ENCODE measurements at places on chromosomes 5 and 9.

DNA sequence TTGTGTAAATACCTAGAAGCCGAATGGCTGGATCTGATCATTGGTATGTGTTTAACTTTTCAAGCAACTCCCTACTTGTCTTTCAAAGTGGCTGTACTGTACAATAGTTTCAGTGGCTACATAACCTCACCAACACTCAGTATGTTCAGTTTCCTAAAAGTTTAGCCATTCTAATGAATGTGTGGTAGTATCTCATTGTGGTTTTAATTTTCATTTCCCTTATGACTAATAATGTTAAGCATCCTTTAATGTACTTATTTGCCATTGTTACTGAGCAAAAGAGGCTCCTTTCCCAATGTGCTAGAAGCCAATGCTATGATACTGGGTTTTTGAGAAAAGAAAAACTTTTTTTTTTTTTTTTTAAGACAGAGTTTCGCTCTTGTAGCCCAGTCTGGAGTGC, 27.8 kb upstream of the ALDOB start:
- DNase-seq: no peak

DNA sequence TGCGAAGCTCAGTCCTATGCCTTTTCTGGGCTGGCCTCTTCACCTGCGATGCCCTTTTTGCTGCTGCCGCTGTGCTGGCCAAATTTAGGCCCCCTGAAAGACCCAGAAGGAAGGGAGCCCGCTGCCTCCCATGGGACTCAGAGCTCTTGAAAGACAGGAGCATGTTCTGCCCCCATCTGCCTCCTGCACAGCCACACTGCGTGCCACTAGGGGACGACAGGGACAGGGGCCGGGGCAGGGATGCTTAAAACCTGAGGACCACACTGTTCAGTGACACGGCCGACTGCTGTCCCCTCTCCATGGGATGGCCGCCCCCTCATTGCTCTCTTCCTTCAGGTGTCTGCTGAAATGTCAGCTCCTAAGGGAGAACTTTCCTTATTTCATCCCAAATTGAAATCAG, 132.4 kb downstream of the ADAMTS2 start:
- DNase-seq: no peak

GRCh38 chr9:133718563-133719315, 19.4 kb downstream of the SARDH start:
- DNase-seq: no peak

DNA sequence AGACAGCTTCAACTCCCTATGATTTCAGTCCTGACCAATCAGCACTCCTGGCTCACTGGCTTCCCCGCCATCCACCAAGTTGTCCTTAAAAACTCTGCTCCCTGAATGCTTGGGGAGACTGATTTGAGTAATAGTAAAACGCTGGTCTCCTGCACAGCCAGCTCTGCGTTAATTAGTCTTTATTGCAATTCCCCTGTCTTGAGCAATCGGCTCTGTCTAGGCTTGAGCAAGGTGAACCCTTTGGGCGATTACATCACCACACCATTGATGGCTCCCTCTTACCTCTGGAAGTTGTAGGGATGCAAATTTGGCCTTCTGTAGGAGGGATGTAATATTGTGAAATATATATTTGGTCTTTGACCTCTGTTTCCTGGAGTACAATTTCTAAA, 2.9 kb upstream of the SLC23A1 start:
- no peak for DNase-seq

GRCh38 chr9:7967093-7967827, 167.7 kb upstream of the DMAC1 start:
- DNase-seq: no peak

GRCh38 chr9:81814794-81815464, 113.3 kb upstream of the SPATA31D4 start:
- DNase-seq: no peak

DNA sequence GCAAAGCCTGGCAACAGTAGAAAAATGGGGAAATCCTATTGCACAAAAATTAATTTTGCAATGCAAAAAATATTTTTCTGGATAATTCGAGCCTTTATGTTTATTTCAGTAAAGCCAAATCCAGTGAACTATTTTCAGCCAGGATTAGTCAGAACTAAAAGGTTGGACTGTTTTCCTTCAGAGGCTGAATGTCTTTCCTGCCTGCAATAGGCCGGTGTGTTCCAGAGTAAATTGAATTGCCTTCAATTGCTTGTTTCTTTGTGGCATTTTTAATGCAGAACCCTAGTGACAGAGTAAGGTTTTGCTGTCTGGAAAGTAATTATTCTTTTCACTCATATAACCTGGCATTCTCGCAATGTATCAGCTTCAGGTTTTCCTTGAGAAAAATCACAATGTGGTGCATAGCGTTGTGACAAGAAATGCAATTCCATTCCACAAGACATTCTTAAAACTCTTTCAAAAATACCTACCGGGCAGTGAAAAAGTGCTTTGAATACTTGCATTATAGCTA, 183.7 kb downstream of the GLIS3 start:
- DNase-seq: no peak

GRCh38 chr9:33202018-33202417, 34.9 kb upstream of the B4GALT1 start:
- DNase-seq: no peak

- DNase-seq: no peak
Measured at GRCh38 chr5:124054564-124054963, 542.6 kb downstream of the CSNK1G3 start.

GRCh38 chr9:74861773-74862474, 25.8 kb downstream of the TRPM6 start:
- DNase-seq: no peak

DNA sequence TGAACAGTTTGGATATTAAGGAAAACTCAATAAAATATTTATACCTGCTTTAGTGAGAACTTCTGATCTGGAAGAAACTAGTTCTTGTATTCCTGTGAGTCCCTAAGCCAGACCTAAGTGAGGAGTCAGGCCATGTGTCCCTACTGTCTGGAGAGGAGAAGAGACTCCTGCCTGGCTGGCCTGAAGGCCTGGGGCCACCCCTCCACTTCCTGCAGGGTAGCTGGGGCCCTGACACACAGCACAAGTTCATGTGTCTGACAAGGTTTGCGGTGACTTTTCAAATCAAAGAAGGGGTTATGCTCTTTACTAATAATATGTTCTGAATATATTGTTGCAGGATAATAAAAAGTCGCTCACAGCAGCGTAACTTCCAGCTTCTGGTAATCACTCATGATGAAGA, 16.1 kb upstream of the IL13 start:
- no peak for DNase-seq

DNA sequence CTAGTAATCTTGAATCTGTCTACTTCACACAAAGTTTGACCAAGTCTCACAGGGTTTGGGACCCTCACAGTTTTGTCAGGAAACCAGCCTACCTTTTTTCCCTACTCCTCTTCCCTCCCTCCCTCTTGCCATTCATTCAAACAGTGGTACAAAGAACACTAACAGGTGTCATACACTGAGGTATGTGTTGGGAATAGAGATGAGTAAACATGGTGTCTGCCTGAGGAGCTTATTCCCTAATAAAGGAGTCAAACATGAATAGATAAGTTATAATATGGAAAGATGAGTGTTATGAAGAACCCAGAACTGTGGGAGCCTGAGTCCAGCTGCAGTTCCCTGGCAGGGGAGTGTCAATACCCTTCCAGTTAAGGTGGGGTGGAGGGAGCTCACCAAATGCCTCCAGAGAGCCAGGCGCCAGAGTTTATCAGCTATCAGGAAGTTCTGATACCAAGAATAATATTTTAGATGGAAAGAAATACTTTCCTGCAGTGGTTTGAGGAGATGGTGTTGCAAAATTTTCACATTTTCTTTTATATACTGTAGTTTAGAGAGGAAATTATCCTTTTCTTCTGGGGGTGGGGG, 183.4 kb upstream of the NR3C1 start:
- no peak for DNase-seq

- DNase-seq: no peak
Measured at GRCh38 chr5:11851416-11851815, 52.8 kb downstream of the CTNND2 start.

- DNase-seq: peak; percentile 82
Measured at GRCh38 chr5:30325795-30326194, 867.7 kb upstream of the CDH6 start.

DNA sequence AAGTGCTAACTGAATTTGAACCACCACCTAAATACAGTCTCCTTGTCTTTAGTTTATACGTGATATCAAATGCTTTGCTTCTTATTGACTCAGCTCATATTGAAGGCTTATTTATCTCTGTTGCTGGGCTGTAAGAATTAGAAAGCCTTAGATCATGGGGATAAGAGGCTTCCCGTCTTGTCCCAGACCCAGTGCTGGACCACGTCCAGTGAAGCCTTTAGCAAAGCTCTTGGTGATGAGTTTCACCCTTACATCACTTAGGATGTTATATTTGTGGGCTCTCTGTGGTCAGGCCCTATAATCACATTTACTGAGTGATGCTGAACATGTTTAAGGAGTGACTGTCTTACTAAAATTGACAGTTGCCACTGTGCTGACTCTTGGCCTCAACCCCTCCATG, 11.2 kb downstream of the FAM240B start:
- DNase-seq: no peak

DNA sequence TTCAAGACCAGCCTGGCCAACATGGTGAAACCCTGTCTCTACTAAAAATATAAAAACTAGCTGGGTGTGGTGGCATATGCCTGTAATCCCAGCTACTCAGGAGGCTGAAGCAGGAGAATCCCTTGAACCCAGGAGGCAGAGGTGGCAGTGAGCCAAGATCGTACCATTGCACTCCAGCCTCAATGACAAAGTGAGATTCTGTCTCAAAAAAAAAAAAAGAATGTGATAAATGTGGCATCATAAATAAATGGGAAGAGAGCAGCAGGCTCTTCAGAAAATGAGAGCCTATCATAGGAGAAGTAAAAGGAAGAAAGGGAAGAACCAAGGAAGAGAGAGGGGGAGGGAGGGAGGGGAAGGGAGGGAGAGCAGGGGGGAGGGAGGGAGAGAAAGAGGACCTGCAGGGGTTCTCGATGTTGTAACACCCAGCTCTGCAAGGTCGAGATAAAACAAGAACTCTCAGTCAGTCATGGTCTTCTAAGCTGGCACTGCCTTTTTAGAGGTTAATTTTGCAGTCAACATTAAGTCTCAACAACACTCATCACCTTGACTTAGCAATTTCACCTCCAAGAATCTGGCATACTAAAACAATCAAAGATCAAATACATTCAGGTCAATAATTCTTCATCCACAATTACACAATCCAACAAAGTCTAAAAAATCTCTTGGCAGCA, 68.7 kb upstream of the SIMC1 start:
- DNase-seq: no peak

DNA sequence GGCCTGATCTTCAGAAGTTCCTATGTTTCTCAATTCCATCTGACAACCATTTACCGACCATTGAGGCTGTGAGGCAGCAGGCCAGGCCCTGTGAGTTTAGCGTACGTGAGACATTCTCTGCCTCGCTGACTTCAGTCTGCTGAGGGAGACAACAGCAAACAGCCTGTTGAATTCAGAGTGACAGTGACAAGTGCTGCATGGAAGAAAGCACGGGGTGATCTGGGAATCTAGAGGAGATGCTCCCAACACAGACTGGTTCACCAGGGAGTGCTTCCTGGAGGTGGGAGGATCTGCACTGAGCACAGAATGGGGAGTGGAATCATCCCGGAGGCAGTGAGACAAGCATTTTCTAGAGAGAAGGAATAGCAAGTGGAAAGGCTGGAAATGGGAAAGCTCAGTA, 10.0 kb upstream of the DDX41 start:
- DNase-seq: no peak

GRCh38 chr5:134964359-134965270, 3.1 kb upstream of the CATSPER3 start:
- DNase-seq: no peak

DNA sequence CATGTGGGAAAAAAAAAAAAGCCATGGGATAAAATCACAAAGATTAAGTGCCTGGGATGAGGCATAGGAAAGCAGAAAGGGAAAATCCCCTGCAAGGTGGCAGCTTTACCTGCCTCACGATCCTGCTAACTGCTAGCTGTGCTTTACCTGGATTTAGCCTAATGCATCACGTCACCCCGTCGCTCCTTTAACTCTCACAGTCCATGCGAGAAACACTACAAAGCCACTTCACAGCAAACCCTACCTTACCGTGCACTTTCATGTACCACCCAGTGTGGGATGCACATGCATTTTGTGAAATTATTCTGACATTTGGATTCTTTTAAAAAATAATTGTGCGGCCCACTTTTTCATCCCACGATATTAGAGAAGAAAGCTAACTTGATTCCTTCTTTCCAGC, 31.0 kb downstream of the ATPSCKMT start:
- no peak for DNase-seq

GRCh38 chr5:169958278-169958677, 22.0 kb downstream of the INSYN2B start:
- DNase-seq: no peak

- DNase-seq: no peak
Measured at GRCh38 chr5:135337064-135337463, 62.0 kb downstream of the MACROH2A1 start.

- DNase-seq: no peak
Measured at GRCh38 chr9:87699835-87700234, 26.1 kb upstream of the CTSL start.

GRCh38 chr5:140214831-140215230, 39.8 kb downstream of the CYSTM1 start:
- DNase-seq: no peak

DNA sequence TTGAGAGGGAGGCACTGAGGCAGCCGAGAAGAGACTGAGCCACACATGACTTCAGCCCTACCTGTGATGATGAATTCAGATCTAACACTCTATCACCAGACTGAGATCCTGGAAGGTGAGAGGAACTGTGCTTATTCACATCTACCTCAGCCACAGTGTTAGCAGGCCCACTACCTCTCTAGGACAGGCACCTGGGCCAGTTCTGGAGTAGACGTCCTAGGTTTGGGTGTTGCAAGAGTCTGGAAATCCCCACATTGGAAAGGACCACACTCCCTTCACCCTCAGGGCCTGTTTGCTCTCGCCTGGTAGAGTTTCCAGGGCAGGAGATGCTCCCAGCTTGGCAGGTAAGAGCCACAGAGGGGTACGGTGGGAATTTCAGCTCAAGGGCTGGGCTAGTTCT, 113.8 kb upstream of the CCL21 start:
- no peak for DNase-seq

GRCh38 chr5:883475-884181, 9.0 kb downstream of the BRD9 start:
- DNase-seq: no peak

DNA sequence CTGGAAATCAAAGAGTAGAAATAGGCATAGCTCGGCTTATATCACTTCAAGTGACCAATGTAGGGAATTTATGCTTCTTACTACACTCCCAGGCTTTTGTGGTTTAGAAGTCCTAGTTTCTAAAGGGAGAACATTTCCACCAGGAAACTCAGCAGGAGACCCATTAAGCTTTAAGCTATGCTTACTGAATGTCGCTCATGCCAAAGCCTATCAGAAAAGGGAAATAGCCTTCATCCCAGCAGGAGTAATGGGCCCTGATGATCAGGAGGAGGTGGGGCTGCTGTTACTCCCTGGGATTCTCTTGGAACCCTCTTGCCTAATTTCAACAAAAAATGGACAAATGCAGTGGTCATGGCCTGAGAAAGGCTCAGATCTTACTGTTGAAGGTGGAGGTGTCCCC, 54.5 kb upstream of the SEMA6A start:
- peak; percentile 68 for DNase-seq

DNA sequence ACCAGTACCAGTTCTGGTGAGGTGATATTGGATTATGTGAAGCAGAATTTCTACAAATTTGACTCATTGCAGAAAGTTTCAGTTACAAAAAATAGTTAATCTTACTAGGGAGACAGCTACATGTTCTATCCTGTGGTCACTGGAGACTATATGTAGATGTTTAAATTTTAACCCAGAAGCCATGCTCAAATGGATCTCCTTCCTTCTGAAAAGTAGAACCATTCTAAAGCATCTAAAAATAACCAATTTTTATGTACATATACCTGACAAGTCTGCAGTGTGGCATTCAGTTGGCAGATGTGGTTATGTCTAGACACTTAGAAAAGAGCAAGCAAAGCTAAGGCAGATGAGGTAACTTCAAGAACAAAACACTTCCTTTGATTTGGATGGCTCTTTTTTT, 65.5 kb upstream of the POU4F3 start:
- no peak for DNase-seq

Data from A673 (cell line).